ENCODE measurements at places on chromosomes 12 and 14.

DNA sequence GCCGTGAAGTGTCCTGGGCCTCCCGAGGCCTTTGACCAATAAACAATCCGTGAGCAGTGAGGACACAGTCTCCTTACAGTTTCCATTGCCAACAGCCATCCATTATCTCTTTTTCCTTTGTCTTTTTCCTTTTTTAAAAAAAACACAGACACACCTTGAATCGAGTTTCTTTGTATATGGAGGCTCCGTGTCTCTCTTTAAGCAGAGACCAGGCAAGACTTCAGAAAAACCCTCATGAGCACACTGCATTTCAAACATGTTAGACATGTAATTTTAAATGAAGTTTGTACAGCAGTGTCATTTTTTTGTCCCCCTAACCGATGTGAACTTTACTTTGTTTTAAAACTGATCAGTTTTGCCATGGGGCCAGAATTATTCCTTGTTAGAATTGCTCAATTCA, 111.1 kb downstream of the SPTSSA start:
- DNase-seq: no peak

DNA sequence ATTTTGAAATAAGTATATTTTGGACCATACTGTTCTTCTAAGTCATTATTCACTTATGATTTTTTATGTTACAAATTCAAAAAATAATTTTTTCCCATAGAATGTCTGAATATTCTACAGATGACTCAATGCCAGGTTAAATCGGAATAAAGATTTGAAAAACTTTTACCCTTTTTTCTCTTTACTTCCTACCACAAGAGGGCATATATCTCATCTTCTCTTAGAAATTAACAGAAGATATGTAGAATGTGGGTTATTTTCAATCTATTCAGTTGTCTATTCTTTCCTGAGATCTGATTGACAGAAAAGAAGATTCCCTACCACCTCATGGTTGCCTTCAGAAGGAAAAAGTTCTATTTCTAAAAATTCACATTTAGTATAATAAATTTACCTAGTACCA, 53.0 kb upstream of the KITLG start:
- no peak for DNase-seq

DNA sequence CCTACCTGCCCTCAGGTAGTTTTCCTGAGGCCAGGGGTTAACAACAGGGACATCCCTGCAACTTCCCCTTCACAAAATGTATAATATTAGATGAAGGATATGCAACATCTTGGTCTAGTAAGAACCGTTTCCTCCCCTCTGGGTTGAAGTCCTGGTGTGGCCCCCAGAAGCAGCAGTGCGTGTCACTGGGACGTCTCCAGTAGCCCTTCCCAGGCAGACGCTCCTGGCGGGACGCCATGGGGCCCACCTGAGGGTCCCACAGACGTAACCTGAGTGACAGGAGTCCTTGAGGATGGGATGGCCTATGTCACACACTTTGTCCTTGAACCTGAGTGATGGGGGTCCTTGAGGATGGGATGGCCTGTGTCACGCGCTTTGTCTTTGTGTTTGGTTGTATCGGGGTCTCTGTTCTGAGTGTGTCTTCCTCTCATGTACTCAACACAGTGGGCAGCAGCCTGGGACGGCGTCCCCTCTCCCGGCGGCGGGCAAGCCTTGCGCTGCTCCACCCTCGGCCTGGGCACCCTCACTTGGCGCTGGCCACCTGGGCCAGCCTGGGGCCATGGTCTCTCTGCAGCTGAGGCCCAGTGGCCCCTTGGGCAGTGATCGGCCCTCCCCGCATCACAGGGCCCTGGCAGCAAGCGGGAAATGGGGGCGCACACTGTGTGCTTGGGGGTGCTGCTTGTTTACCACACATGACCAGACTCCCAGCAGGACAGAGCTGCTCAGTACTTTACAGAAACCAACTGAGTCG, 14.3 kb upstream of the AMN start:
- no peak for DNase-seq

DNA sequence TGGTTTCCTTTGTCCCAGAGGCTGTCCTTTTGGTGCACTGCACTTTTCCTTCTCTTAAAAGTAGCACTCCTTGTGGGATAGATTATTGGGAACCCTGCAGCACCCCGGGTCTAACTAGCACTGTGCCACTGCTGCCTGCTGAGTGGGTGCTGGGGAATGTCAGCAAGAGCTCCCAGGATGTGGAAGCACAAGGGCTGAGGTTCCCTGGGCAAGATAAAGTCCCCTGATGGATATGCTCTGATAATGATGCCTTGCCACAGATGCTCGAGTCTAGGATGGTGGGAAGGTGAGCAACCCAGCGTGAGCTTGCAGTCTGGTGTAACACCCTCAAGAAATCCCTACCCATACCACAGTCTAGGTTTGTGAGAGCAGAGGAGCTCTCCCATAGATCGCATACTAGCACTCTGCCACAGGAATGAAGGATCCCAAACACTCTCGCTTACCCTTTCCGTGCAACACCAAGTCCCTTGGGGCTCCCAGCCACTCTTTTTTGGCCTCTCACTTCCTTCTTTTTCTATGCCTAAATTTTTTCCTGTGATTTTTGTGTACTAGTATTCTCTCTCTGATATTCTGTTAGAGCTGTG, 32.6 kb downstream of the USP15 start:
- no peak for DNase-seq

- no peak for DNase-seq
Observed at GRCh38 chr12:29427964-29428363, 47.0 kb upstream of the ERGIC2 start.

GRCh38 chr12:106767954-106768822, 6.3 kb upstream of the RIC8B start:
- no peak for DNase-seq

- DNase-seq: no peak
Observed at GRCh38 chr12:643475-644302, 19.6 kb downstream of the NINJ2 start.

GRCh38 chr12:128276471-128276870, 9.5 kb downstream of the TMEM132C start:
- no peak for DNase-seq

- DNase-seq: no peak
Observed at GRCh38 chr12:58384196-58384595, 442.8 kb downstream of the ATP23 start.

DNA sequence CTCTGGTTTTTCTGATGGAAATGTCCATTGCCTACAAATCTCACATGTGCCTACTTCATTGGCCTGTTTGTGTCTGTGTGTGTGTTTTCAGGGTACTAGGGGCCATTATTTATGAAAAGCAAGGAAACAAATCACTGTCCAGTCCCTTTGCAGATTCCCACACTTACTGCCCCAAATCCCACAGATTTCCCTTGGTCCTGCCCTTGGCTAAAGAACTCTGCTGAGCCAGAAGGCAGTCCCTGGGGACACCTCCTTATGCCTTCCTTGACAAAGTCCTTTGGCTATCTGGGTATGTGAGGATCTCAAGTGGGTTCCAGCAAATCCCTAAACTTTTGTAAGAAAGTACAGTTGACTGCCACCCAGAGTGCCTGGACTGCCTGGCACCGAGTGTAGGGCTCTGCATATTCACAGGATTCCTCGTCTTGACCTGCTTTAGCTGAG, 388.1 kb downstream of the BCAT1 start:
- DNase-seq: no peak

DNA sequence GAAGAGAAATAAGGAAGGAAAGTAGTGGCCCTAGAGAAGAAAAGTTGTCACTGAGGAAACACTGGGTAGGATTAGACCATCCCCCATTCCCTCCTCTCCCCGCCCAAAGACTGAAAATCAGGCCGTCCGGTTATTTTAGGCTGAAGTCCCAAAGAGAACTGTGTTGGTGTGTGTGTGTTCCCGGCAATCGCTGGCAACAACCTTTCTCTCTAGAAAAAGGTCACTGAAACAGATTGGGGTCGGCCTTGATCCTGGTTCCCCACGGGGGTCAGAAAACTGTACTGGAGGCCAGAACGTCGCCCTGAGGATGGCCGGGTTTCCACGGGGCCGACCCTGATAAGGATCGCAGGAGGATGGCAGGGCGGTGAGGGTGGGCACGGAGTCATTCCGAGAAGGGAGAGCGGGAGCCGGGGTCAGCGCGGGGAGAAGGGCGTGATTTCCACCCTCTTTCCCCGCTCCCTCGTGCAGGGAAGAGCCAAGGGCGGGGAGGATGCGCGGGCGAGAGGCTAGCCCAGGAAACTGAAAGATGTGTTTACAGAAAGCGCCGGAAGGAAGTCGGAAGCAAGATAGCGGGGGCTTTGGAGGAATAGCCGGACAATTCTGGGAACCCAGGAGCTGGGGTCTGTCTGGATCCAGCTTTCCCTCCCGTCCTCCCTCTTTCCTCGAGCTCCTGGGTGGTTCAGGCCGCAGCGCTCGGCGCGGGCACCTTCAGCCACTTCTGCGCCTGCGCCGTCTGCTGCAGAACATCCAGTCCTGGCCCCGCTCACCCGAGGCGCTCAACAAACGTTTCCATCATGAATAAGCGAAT, 25.3 kb upstream of the SPTLC2 start:
- no peak for DNase-seq

- peak; percentile 16 for DNase-seq
Observed at GRCh38 chr14:90559811-90560492, 163.1 kb downstream of the CALM1 start.

DNA sequence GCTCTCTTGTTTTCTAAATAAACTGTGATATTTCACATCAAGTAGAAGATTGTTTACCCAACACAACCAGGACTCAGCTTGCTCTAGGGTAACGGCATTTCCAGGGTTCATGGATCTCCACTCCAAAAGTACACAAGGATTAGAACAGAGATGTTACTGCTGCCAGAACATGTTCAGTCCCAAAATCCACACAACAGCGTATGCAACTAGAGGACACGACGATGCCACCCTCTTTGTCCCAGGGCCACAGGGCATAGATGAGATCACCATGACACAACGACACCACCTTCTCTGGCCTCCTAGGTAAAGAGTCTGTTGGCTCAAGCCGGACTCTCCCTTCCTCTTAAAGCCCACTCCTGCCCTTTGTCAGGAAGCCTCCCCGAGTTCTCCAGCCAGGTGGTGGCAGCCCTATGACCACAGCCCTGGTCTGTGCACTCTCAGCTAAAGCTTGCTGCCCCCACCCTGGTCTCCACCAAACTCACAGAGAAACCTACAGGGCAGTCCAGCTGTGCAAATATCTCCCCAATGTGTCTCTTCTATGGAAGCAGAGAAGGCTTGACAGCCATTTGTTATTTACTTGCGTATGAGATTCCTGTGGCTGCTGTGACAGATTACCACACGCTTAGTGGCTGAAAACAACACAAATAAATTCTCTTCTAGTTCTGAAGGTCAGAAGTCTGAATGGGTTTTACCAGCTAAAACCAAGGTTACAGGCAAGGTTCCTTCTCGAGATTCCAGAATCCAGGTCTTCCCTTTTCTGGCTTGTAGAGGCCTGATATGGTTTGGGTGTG, 10.3 kb downstream of the CLMN start:
- no peak for DNase-seq

- DNase-seq: no peak
Observed at GRCh38 chr12:122096591-122097149, 18.1 kb downstream of the MLXIP start.

GRCh38 chr12:20410734-20411133, 42.4 kb downstream of the PDE3A start:
- DNase-seq: no peak

GRCh38 chr12:63098851-63099250, 52.1 kb downstream of the AVPR1A start:
- DNase-seq: no peak

- no peak for DNase-seq
Observed at GRCh38 chr14:104393898-104394381, 185.6 kb upstream of the C14orf180 start.

DNA sequence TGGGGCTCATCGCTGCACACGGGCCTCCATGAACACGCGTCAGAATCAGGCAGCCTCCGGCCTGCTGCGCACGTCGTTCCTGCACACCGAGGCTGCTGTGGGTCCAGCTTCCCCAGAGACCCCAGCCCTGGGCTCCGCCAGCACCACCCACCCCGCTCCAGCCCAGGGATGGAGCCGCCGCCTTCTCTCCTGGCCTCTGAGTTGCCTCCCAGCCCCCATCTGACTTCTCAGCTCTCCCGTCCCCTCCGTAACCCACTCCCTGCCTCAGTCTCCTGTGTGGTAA, 253.9 kb upstream of the SFSWAP start:
- DNase-seq: no peak

DNA sequence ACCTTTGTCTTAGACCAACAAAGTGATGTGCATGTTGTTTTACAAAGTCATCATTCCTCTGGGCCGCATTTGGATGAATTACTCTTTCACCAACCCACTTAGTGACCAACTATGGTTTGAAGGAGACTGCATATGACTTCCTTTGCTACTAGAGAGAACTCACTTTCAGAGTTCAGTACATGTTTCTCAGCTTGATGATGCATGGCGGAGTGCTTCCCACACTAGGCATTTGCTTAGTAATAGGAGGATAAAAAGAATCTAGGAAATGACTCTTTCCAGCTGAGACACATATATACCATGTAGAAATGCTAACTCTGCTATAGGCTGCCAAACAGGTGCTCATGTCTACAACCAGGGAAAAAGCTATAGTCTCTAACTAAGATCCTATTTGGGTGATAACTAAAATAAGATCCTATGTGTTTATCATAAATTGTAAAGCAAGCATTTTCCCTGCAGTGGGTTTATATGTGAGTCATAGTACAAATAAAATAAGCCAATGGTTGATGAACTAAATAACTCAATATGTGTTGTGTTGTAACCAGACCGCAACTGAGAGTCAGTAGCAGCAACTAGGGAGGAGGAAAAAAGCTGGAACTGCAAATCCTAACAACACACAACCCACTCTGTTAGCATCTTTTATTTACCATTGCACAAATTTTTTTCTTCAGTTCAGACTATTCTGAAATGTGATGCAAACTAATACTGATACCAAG, 87.2 kb downstream of the TSPAN8 start:
- DNase-seq: no peak

DNA sequence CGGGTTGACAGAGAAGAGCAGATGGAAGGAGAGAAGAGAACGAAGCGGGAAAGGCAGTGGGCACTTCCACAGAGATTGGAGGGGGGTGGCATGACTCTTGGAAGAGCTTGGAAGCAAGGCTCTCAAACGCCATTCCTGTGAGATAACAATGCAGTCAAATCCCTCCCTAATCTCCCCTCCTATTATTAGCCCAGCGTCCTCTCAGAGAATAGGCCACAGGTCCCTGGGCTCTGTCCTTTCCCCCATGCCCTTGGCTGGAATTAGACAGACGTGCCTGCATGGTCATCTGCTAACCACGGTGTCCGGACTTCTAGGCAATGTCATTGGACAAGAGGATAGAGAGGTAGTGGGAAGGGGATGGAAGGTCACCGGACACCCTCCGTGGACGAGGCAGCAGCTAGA, 8.0 kb upstream of the MYH7 start:
- no peak for DNase-seq

GRCh38 chr12:108148521-108149074, 19.5 kb downstream of the WSCD2 start:
- DNase-seq: no peak

DNA sequence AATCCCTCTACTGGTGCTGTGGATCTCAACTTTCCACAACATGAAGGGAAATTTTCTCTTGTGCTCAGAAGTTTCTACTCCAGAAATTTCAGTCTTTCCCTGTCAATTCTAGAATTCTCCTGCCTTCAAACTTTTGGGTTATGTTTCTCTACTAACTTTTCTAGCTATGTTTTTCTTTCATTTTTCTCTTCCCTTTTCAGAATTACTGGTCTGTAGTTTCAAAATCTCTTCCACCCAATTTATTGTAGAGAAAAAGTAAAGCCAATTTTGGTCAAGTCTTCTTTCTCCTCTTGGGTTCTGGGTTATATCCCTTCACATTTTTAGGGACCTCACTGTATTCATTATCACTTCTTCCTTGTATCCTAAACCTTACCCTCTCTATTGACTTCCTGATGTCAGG, 18.9 kb downstream of the CNTN1 start:
- no peak for DNase-seq

All from NCI-H510A treated with DMSO at 0.1 percent for 48 hours (cell line).